ENCODE measurements at places on chromosomes 1 and 21.

GRCh38 chr21:35882791-35883240, 177.5 kb downstream of the SETD4 start:
- no peak for DNase-seq

DNA sequence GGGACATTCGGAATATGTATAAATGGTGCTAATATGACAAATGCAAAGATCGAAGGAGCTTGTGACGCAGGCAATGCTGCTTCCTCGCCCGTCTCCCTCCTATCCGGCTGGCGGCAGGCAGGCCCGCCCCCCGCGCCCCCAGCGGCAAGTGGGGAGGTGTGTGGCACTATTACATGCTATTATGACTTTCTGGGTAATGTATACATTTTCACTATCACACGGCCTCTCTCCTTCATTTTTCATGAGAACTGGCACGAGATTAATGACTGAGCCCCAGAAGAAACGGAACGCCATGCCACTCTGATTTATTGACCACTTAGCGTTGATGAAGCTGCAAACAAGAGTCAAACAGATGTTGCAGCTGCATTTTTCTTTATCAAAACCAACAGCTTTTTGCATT, 138.9 kb upstream of the VAMP3 start:
- DNase-seq, result no peak

GRCh38 chr1:14924455-14925331, 228.9 kb upstream of the TMEM51 start:
- DNase-seq, result peak; percentile 76

DNA sequence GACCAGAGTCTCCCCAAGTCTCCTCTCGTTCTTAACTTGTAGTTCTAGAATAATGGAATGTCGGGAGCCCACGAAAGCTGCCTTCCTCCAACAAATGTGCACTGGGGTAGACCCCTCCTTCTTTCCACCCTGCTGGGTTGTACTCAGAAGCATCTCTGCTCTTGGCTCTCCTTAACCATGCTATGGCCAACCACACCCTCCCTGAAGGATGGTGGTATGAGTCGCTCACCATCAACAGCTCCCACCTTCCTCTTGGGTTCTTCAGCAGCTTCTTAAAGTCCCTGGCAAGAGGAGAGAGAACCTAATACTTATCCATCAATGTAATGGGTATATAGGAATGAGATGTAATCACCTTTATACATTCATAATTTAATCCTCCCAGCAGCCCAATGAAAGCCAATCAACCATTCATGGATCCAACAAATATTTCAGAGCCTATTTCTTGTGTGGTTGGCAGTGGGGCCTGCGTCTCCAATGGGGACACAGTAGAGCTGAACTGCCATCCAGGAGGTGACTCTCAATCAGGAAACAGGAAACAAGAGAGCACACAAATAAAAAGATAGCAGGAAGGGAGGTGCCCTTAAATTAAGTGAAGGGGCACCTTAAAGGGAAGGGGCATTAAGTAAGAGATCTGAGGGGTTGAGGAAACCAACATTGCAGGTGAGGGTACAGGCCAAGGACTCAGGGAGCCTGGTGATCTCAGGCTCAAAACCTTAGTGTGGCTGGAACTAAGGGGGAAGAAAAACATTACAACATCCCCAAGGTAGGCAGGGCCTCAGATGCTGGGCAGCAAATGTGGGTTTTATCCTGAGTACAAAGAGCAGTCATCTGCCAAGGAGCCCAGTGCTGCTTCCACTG, 64.4 kb upstream of the ETS2 start:
- no peak for DNase-seq

All from midbrain (tissue), 1 donor.